ENCODE measurements at places on chromosomes 1 and 21. TPM values are rescaled to one million over a fixed set of nuclear protein-coding genes. Genes with fewer than 3 reads are reported as not detected.

Gene UBE2G2
- 96.5 TPM for total RNA-seq

Gene CHAF1B
- 1.7 TPM for total RNA-seq

Gene KCNK1
- 11.3 TPM for total RNA-seq

Gene ANGPTL3
- total RNA-seq = not detected

Gene TMCO2
- not detected for total RNA-seq

Gene EFNA1
- 57.9 TPM for total RNA-seq

Gene KIRREL1
- total RNA-seq = 34.9 TPM

Gene ZFP69
- 4.9 TPM for total RNA-seq

Gene PADI3
- total RNA-seq = 7.1 TPM

Gene CFAP141
- total RNA-seq = not detected

Data from vagina (tissue), 2 donors.